ENCODE measurements at places on chromosomes 7 and 10. TPM values are rescaled to one million over a fixed set of nuclear protein-coding genes. Genes with fewer than 3 reads are reported as not detected.

The SPDYE2B gene
- total RNA-seq, result not detected

DNA sequence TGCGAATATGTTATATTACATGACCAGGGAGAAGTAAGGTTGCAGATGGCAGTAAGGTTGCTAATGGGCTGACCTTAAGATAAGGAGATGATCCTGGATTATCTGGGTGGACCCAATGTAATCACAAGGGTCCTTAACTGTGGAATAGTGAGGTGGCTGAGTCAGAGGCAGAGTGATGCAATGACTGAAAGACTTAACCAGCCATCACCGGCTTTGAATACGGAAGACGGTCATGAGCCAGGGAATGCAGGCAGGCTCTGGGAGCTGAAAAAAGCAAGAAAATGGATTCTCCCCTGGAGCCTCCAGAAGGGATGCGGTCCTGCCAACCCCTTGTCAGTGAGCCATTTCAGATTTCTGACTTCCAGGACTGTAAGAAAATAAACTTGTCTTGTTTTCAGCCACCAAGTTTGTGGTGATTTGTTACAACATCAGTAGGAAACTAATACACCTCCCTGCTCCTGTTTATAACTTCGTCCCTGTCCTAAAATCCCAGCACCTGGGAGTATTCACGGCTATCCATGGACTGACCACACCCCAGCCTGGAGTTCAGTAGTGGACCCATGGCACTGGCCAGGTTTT is 4.6 kb upstream of the C10orf95 start:
- no peaks in the 10 kb centered on the region for H3K27me3 ChIP-seq
- H3K4me3 ChIP-seq, result no peak overlapping the region
- peaks cover 31% of the 10 kb centered on the region for H3K4me1 ChIP-seq
- peaks cover 21% of the 10 kb centered on the region for H3K36me3 ChIP-seq

DNA sequence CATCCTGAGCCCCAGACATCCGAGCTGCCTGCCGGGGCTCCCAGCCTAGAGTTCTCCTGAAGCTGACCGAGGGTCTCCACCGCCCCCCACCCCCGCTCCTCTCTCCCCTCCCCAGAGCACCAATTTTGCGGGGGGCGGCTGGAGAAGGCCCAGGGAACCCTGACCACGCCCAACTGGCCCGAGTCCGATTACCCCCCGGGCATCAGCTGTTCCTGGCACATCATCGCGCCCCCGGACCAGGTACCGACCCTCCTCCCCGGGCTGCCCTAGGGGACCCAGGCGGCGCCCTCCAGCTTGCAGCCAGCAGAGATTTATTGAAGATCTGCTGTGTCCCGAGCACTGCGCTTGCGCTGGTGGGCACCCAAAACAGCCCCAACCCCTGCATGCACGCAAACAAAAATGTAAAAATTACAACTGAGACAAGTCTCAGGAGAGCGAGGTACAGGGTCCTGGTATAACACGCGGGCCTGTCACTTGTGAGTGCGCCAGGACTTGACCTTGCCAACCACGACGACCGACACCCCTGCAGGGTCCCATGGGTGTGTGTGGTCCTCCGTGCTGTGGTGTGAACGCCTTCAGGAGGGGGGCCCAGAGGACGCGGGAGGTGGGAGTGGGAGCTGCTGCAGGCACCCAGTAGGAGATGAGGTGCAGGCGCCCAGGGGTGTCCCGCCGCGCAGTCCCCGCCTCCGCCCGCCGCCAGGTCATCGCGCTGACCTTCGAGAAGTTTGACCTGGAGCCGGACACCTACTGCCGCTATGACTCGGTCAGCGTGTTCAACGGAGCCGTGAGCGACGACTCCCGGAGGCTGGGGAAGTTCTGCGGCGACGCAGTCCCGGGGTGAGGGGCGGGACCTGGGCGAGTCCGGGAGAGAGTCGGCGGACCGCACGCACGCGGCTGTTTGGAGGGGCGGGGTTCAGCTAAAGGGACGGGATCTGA is 3.1 kb downstream of the PCOLCE start:
- peak overlapping the region; percentile 70 for H3K27ac ChIP-seq
- H3K4me3 ChIP-seq, result peak overlapping the region; percentile 88
- DNase-seq, result peak; percentile 57
- peaks cover 14% of the 10 kb centered on the region for H3K27me3 ChIP-seq

DNA sequence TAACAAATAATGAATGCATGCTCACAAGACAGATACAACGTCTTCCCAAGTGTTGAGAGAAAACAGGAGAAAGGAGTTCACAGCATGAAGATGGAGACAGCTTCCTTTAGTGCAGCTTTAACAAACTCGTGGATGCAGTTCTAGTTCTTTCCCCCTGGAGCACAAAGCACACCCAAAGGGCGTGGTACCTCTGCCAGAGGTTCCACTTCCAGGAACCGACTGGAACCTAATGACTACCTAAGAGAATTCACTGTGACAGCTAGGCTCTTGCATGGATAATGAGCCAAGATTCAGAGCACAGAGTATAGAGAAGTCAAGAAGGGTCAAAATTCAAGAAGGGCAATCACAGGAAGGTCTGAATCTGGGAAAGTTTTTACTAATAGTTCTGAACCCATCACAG is 673.2 kb downstream of the XPNPEP1 start:
- no peak overlapping the region for H3K27ac ChIP-seq
- no peaks in the 10 kb centered on the region for H3K27me3 ChIP-seq
- H3K4me3 ChIP-seq, result no peak overlapping the region
- H3K36me3 ChIP-seq, result no peaks in the 10 kb centered on the region

DNA sequence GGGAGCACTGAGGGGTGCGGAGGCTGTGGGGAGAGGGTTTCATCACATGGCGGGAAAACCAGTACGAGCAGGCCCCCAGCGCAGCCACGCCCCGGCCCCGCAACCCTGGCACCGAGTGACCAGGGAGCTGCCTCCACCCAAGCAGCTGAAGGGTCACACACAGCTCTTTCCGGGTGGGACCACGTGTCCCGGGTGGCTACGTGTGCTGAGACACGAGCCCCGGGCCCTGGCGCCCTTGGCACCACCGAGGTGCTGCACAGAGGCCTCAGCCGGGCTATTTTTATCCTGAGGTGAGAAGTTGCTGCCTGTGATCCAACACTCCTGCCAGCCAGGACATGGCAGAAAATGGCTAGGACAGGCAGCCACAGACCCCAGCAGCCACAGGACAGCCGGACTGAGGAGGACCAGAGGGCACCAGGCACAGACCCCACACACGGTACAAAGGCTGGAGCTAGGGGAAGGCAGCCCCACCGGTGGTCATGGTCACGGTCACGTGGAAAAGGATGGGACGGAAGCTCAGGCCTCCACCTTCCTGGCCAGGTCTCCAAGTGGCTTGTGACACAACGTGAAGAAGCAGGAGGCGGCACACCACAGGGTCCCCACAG is 223.7 kb downstream of the MAD1L1 start:
- no peak overlapping the region for H3K4me3 ChIP-seq
- DNase-seq, result no peak
- H3K27me3 ChIP-seq, result no peaks in the 10 kb centered on the region
- H3K27ac ChIP-seq, result no peak overlapping the region
- H3K4me1 ChIP-seq, result no peaks in the 10 kb centered on the region

Measured in activated naive CD8-positive, alpha-beta T cell treated with anti-CD3 and anti-CD28 coated beads, Interleukin-2, amount 10 ng/mL, durations not matched to agents 7 days and 5 days (primary cell).